ENCODE measurements at places on chromosomes 4 and X.

- no peak for DNase-seq
Observed at GRCh38 chr4:66169341-66169740, 499.1 kb upstream of the EPHA5 start.

- DNase-seq: no peak
Observed at GRCh38 chrX:118772051-118772450, 44.6 kb downstream of the IL13RA1 start.

GRCh38 chr4:168841000-168841671 lies 168.9 kb downstream of the CBR4 start:
- no peak for DNase-seq

DNA sequence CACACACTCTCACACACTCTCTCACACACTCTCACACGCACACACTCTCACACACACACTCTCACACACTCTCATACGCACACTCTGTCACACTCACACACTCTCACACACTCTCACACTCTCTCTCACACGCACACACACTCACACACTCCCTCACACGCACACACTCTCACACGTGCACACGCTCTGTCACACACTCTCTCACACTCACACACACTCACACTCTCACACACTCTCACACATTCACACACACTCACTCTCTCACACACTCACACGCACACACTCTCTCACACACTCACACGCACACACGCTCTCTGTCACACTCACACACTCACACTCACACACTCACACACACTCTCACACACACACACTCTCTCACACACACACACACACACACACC lies 43.0 kb upstream of the DCTD start:
- DNase-seq: no peak

- peak; percentile 75 for DNase-seq
Observed at GRCh38 chr4:48138936-48139335, 4.9 kb upstream of the TXK start.

DNA sequence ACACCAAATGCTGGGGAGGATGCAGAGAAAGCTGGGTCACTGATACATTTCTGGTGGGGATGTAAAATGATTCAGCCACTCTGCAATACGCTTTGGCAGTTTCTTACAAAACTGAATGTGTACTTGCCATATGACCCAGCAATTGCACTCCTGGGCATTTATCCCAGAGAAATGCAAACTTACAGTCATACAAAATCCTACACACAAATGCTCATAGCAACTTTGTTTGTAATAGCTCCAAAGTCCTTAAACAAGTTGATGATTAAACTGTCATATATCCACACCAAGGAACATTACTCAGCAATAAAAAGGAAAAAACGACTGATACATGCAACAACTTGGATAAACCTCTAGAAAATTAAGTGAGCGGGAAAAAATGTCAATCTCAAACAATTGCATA lies 12.3 kb downstream of the MID1 start:
- no peak for DNase-seq

- no peak for DNase-seq
Observed at GRCh38 chr4:41232406-41232805, 18.1 kb upstream of the APBB2 start.

DNA sequence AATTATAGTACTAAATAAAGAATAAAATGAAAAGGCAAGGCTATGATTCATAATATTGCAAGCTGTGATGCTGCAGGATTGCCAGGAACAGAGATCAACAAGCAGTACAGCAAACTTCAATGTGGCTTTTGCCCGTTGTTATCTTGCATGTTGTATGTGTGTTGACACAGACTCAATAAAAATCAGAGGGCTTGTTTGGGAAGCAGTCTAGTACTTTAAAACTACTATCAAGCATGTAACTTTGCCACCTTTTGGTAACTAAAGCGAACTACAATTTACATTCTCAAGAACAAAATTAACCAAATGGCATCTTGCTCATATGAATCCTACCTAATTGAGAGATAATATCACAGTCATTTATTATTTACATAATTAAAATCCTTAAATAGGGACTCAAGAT lies 79.8 kb upstream of the GPM6A start:
- no peak for DNase-seq

- no peak for DNase-seq
Observed at GRCh38 chr4:99845179-99845578, 28.6 kb downstream of the DAPP1 start.

GRCh38 chr4:134126000-134126560 lies 75.5 kb downstream of the PABPC4L start:
- DNase-seq: no peak

DNA sequence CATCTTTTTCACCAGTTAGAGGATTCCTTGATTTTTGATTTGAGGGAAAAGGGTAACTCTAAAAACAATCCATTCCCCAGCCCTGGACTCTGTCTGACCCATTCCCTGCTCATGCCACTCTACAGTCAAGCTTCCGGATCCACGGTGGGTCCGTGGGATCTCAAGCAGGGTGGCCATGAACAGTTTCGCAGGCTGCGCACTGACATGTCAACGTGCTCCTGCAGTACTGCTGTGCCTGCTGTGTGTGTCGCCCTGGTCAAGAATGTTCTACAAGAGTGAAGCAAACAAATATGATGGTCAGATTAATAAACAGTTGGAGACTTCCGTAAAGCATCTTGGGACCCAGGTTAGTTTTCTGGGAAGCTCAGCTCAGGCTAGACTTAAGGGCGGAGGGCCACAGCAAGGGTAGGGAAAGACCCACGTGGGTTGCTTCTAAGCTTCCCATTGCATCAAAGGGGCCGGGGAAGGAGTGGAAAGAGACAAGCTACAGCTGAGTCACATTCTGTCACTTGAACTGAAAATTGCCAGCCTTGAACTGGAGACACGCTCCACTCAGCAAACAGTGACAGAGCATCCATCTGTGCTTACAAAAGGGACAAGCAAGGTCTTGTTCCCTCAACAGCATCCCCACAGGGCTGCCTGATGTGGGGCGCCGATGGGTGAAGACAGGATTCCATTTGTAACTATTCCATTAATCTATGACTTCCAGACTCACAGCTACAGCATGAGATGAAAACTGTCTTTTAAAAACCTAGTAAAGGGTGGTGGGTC lies 81.8 kb downstream of the MTMR1 start:
- DNase-seq: no peak

GRCh38 chrX:18574591-18574990 lies 97.3 kb downstream of the RS1 start:
- DNase-seq: no peak

DNA sequence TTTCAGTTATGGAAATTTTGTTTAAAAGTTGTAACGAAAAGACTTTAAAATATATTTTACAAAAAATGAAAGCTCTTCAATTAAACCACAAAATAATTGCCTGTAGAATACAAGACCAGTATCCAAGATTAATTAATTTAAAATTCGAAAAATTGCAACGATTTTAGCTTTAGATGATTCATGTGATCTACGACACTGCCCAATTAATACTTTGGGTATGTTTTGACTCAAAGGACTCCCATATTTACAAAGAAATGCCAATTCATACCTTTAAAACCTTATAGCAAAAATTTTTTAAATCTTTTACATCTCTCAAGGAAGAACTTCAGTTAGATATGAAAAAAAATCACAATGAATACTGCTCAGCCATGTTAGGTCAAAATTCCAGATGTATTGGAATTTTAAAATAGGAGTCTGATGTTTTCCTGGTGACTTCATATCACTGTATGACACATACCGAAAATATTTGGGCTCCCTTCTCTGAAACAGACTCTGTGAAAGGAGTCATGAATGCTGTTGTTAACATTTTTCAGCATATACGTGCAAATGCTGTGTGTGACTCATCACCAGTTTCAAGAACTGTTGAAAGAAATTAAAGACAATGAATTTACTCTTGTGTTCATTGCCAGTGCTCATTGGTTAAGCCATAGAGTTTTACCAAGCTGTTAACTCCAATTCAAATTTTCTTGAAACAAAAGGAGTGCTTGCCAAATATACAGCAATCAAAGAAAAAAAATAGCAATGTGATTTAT lies 13.8 kb upstream of the SMS start:
- no peak for DNase-seq

GRCh38 chr4:112230879-112231778 lies 458 bp upstream of the AP1AR start:
- DNase-seq: peak; percentile 99

DNA sequence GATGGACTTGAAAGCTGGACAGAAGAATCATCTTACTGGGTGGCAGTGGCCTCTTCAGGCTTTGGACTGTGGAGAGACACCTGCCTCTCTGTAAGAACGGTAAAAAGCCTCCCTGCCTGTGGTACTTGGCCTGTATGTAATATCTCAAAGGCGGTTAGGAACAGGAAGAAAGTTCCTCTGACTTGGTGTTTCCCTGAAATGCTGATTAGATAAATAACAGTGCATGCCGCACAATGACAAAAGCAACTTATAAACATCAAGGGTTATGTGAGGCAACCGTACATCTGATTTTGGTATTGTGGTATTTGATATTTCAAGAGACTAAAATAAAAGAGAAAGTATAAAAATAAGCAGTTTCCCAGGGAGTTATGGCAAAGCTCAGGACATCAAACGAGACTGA lies 92.4 kb upstream of the SORBS2 start:
- DNase-seq: no peak

- no peak for DNase-seq
Observed at GRCh38 chr4:9849538-9849920, 68.1 kb downstream of the DRD5 start.

DNA sequence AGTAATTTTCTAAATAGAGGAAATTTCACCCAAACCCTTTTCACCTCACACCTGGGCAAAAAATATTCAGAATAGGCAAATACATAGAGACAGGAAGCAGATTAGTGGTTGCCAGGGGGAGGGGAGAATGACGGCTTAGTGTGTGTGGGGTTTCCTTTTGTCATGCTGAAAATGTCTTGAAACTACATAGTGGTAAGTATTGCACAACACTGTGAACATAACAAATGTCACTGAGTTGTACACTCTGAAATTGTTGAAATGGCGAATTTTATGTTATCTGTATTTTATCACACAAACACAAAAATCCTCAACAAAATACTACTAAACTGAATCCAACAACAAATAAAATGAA lies 60.7 kb upstream of the PLAC1 start:
- no peak for DNase-seq

DNA sequence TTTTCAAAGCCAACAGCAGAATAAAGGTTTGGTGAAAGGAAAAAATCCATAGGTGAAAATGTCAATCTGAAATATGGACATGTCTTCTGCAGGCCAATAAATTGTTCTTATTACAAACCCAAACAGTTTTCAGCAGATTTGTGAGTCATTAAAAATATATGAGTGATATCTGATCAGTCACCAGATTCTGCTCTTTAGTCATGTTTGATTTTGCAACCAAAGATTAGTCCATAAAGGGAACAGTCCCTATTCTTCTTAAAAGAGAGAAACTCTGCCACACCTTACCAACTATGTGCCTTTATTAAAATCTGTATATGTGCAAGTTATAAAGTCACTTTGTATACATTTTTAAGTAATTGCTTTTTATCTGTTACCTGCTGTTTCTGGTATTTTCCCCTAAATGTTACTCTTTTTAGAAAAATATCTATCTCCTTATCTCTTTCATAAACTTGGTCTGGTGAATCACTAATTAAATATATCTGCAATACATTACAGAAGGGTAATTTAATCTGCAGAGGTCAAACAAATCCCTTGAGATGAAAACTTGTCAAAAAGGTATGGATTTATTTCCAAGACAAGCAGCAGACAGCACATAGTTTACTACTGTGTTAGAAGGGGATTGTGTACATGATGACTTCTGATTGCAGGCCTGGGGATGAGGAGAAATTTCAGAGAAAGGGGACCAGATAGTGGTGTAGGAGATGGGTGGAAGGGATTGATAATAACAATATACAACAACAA lies 322.9 kb upstream of the NWD2 start:
- DNase-seq: no peak

GRCh38 chr4:8422327-8422726 lies 18.2 kb downstream of the ACOX3 start:
- no peak for DNase-seq

DNA sequence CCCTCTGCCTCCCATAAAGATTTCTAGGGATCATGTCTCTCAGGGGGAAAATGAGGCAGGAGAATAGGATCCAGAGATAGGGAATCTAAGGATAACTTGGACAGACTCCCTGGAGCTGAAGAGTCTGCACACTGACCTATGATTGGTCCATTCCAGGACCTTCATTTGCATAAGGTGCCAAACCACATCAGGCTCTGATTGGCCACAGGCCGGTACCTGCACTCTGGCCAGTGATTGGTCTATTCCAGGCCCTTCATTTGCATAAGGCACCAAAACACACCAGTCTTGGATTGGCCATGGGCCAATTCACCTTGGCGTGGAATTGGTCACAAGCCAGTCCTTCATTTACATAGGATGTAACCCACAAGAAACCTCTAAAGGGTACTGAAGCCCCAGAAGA lies 4.0 kb upstream of the HERC5 start:
- no peak for DNase-seq

DNA sequence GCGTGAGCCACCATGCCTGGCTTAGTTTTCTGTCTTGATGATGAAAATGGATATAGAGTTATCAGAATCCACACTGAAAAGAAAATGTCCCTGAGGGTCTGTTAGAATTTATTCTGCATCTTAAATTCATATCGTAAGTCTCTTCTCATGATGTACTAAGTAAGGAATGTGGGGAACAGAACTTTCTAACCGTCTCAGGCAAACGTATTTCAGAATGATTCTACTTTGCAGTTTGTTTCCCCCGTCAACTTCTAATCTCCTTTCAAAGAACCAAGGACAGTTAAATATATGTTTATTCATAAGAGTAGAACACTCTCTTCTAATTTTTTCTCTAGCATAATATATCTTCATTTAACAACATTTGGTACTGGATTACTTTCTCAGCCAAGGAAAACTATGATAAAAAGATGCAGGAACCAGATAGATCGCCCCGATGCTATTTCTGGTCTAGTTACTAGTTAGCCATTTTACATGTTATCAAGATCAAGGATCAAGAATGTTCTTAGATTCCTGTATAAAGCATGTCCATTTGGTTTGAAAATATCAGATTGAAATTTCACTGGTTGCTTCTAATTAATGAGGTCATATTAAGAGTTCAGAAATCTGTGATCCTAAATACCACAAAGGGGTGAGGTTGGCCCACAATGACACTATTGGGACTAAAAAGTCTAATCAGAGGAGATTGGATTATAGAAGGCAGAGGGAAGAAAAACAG lies 49.5 kb downstream of the METTL14 start:
- no peak for DNase-seq

- no peak for DNase-seq
Observed at GRCh38 chr4:16865897-16866283, 32.6 kb downstream of the LDB2 start.
